Fibroblast of skin of scalp (primary cell): ENCODE measurements at places on chromosomes 7 and 10.
A peak's percentile ranks its signal among the peaks of the same experiment; 100 is the strongest.

GRCh38 chr10:49220679-49221078, 32.5 kb upstream of the TMEM273 start:
- peak; percentile 22 for DNase-seq

GRCh38 chr7:50774319-50774718, 8.4 kb downstream of the GRB10 start:
- DNase-seq = no peak

DNA sequence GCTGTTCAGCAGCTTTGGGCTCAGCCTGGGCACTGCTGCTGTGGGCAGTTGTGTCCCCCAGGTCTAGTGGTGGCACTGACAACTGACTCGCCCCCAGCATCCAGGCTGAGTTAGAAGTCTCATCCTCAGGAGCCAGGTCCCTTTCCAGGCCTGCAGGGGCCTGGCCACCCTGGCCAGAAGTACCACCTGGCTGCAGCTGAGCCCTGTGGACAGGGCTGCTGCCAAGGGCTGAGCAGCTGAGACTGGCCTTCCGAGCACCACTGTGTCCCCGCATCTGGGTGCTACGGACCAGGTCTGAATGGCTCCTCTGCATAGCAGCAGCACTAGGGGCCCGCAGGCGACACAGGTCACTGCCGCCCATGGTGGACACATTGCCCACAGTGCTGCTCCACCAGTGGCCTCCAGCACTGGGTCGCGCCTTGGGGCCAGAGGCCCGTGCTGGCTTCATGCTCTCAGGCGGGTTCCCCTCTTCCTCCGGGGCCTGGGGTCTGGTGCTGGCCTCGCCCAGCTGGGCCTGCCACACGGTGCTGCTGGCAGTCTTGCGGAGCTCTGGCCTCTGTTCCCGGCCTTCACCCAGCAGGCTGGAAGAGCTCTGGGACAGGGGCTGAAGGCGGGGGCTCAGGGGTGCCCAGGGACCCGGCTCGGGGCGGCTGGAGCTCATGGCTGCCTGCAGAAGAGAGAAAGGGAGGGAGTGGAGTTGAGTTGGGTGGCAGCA, 6.2 kb downstream of the GPRIN2 start:
- no peak for DNase-seq

DNA sequence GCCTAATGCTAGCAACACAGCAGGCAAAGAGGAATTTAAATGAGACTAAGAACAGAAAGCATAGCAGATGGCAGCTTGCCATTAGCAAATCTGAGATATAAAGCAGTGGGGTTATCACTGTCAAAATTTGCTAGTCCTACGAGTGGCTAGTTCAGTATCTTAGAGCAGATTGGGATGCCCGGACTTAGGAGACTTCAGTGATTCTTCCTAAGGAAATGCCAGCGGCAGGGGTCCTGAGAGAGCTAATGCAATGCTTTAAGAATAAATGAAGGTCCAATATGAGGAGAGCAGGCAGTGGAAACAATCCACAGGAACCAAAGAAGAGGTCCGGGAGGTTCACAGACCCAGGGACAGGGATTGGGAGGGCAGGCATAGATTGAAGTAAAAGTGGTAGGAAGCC, 169.3 kb upstream of the NPSR1 start:
- no peak for DNase-seq

- no peak for DNase-seq
Measured at GRCh38 chr10:33506838-33507661, 172.6 kb upstream of the NRP1 start.

DNA sequence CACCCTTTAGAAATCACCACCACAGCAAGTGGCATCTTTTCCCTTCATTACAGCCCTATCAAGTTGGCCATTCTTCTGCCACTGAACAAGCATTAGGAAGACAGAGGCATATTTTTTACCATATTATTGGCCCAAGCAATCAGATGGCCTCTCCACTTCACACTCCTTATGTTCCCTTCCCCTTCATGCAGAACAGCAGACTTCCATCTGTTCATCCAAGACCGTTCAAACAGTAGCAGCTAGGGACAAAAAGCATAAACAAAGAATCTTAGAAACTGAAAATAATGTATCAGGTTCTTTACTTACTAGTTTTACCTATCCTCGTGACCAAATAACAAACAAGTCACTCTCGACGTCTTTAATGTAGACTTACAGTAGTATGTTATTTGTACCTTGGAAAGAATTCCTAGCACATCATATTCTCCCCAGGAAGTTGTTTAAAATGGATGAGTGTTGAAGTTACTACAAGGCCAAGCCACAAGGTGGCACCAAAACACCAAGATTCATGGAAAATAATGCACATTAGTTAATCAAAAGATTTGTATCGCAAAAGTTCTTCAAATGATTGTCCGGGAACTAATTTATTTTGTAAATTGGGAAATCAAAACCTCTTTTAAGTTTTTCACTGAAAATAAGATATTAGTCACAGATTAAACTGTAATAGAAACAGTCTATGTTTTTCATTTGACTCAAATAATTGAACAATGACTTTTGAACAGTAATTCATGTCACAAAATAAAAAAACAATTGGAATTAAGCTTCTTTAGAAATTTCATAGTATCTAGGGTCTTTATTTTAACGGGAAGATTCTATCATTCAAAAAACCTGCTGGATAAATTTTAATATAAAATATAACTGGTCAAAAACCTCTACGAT, 112.1 kb downstream of the VPS41 start:
- peak; percentile 70 for DNase-seq

- DNase-seq = no peak
Measured at GRCh38 chr10:34033078-34033477, 698.6 kb upstream of the NRP1 start.

GRCh38 chr10:29994811-29995210, 64.6 kb downstream of the JCAD start:
- no peak for DNase-seq

- DNase-seq = peak; percentile 88
Measured at GRCh38 chr7:24778543-24779282, 21.4 kb upstream of the GSDME start.

- no peak for DNase-seq
Measured at GRCh38 chr10:103890194-103890658, 27.8 kb downstream of the STN1 start.

GRCh38 chr7:120925392-120925791, 25.2 kb upstream of the ING3 start:
- no peak for DNase-seq

DNA sequence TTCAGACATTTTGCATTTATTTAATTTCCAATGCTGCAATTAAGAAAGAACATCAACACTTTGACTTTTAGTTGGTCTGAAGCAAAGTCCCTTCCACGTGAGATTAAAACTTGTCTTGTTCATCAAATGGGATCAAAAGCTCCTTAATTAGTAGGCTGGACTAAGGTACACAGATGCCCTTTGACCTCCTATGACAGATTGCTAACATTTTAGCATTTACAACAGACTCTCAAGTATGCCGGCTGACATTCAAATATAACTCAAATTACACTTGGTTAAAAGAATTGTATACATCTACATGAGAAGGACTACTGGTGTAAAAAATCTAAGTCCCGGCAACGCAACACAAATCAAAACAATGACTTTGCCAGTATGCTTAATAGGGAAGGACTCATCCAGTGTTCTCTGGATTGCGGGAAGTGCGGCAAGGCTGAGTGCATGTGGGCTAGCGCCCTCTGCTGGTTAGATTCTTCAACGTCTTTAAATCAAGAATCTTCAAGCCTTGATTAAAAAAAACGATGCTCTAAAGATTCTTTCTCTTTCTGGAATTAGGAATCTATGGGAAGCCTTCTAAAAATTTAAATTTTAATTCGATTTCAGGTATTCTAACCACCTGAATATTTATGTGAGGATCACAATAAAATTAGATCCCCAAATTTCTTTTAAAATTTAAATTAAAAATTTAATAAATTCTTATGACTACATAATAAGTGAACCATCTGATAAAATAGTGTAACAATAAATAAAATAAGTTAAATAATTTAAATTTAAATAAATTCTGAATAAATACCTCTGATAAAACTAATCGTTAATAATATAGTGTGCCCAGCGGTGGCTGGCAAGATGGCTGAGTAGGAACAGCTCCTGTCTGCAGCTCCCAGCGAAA, 444.7 kb downstream of the DGKB start:
- peak; percentile 72 for DNase-seq

GRCh38 chr7:3011211-3011852, 32.3 kb downstream of the CARD11 start:
- no peak for DNase-seq

- no peak for DNase-seq
Measured at GRCh38 chr10:124415210-124415609, 3.5 kb downstream of the OAT start.

- no peak for DNase-seq
Measured at GRCh38 chr10:110643035-110643652, 992 bp upstream of the RBM20 start.

GRCh38 chr7:123787220-123788007, 38.6 kb upstream of the WASL start:
- DNase-seq = no peak

- peak; percentile 62 for DNase-seq
Measured at GRCh38 chr10:27783660-27784059, 38.0 kb upstream of the MKX start.

GRCh38 chr10:70584366-70584765, 18.2 kb downstream of the PRF1 start:
- no peak for DNase-seq

- peak; percentile 43 for DNase-seq
Measured at GRCh38 chr7:20642166-20642565, 26.7 kb downstream of the ABCB5 start.

GRCh38 chr10:4656576-4657194, 169.3 kb upstream of the AKR1E2 start:
- peak; percentile 71 for DNase-seq

DNA sequence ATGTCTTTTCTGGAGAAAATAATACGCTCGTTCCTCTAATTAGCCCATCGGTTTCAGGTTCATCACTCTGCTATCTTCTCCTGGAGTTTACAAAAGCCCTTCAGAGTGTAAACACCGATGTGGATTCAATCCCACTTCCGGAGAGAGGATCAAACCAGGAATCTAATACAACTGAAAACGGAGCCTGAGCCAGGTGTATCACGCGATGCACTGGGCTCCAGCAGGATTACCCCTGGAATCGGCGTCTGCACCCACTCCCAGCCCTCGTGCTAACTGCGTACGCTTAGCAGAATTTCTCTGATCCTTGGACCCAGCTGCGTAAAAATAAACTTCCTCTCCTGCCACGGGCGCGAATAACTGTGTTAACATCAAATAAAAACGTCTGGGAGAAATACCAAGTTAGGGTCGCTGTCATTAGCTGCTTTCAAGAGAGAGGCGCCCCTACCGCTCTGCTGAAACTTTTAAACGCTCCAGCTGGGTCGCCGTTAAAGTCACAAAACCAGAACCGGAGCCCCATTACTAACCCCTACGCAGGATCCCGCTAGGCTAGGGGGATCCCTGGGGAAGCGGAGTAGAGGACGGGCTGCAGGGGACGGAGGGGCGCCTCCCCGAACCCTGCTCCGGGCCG, 502 bp downstream of the ZNF3 start:
- DNase-seq = no peak

- peak; percentile 44 for DNase-seq
Measured at GRCh38 chr7:2709553-2710285, 21.7 kb downstream of the AMZ1 start.

- no peak for DNase-seq
Measured at GRCh38 chr7:124652237-124652636, 113.4 kb downstream of the GPR37 start.

- DNase-seq = no peak
Measured at GRCh38 chr7:150620061-150620460, 12.1 kb downstream of the GIMAP6 start.

DNA sequence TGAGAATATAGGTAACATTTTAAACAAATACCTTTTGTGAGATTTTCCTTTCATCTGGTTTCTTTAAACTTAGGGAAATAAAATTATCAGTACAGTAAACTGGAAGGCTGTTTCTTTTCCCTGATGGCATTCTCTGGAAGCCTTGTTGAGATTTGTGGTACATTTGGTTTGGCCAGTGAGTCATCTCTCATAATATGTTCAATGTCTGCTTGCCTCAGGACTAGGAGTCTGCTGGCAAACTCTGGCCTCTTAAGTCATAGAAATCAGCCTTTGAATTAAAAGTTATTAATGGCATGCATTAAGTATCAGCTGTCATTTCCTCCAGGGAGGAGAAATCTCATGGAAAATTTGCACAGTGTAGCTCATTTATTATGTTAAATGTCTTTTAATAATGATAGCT, 316.6 kb upstream of the KIAA1217 start:
- peak; percentile 20 for DNase-seq

GRCh38 chr7:148356303-148356702, 234.3 kb upstream of the C7orf33 start:
- DNase-seq = no peak

GRCh38 chr7:111992601-111993000, 213.6 kb downstream of the DOCK4 start:
- DNase-seq = peak; percentile 70

DNA sequence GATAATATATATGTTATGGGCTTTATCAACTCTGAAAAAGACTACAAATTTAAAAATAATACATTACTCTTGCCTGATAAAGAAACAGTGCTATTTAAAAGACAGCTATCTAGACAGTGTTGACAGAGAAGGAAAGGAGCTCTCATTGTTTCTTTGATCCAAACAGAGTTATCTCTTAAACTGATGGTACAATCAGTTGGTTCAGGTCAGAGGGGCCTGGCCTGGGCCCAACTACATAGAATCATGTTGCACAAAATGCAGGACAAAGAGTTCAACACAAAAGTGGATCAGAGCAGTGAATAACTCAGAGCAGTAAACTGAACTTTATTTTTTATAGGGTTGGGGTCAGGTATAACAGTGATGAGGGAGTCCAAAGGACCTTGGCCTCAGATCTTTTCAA, 33.8 kb upstream of the SEMA3D start:
- DNase-seq = no peak

GRCh38 chr7:16657656-16658279, 11.8 kb downstream of the BZW2 start:
- peak; percentile 84 for DNase-seq

DNA sequence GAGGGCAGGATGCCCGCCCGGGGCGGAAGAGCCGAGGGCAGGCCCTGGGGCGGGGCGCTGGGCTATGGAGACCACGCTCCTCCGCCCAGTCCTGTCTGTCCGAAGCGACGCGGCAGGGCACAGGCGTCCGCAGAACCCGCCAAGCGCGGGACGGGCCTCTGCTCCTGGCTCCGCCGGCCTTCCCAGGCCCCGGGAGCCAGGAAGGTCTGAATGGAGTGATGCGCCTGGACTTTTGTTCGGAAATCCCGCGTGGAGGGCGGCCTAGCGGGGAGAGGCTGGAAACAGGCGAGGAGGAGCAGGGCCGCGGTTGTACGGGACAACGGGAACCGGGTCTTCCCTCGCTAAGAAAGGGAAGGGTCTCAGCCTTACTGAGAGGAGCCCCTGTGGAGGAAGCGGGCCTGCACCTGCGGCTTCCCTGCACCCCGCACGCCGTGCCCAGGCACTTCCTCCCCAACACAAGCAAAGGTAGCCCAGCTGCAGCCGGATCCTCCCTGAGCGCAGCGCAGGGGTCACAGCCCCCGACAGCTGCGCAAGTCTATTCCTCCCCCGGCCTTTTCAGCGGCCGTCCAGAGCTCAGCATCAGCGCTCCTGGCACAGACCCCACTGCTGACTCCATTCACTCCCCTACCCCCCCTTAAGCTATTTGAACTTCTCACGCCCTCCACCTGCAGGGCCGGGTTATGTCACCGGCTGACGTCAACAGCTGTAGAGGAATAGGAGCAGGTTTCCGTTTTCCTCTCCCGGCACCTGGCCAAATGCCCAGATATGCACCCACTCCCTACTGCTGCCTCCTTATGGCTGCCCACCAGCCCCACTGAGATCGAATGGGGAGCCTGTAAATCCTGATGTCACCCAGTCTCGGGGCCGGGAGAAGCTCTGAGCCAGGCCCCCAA, 143.2 kb upstream of the RET start:
- no peak for DNase-seq
